ENCODE measurements at places on chromosomes 13 and 19.
A peak's percentile ranks its signal among the peaks of the same experiment; 100 is the strongest.

GRCh38 chr13:77062097-77062496 lies 35.1 kb upstream of the FBXL3 start:
- no peak for DNase-seq

DNA sequence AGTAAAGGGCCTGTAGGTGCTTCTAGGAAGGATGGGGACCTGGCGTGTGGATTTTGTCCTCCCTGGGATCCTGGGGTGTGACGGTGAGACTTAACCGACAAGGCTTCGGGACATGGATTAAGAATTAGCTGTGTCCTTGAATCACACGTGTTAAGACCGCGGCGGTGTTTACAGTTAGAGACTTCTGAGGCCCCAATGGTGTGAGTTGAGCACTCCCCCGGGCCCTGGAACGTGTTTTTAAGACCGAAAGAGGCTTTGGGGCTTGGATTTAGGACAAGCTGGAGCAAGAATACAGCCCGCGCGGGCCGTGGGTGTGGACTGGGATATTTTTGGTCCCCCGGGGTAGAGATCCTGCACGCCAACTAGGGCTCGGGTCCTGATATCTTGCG lies 1.2 kb upstream of the SLC27A1 start:
- DNase-seq: no peak

DNA sequence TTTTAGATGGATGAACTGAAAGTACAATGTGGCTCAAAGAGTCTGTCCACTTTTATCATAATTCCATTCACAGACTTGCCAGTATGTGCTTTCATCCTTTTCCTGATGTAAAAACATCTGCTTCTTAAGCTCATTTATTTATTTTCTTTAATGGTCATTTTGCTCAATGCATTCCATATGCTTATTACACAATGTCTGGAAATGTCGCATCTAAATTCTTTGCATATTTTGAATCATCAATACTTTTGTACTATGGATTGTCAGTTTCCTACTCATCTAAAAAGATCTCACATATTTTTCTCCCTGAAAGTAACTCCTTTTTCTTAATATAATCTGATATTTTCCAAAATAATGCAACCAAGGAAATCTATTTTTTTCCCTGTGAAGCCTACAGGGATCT lies 1315.8 kb downstream of the EFNB2 start:
- no peak for DNase-seq

DNA sequence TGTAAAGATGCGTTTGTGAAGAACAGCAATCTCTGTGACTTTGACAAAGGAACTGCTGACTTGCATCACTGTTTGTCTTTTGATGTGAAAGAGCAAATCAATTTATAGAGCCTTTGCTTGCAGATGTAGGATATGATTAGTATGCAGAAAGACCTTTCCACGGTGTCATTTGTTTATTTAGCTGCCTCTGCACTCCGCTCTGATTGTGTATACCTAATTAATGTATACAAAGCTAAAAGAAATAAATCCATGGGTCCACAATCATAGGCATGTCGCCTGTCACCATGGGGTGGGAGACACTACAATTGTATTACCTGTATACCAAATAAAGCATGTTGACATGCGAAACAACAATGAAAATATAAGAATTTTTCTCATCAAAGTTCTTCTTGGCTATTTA lies 410.7 kb downstream of the MZT1 start:
- DNase-seq: no peak

DNA sequence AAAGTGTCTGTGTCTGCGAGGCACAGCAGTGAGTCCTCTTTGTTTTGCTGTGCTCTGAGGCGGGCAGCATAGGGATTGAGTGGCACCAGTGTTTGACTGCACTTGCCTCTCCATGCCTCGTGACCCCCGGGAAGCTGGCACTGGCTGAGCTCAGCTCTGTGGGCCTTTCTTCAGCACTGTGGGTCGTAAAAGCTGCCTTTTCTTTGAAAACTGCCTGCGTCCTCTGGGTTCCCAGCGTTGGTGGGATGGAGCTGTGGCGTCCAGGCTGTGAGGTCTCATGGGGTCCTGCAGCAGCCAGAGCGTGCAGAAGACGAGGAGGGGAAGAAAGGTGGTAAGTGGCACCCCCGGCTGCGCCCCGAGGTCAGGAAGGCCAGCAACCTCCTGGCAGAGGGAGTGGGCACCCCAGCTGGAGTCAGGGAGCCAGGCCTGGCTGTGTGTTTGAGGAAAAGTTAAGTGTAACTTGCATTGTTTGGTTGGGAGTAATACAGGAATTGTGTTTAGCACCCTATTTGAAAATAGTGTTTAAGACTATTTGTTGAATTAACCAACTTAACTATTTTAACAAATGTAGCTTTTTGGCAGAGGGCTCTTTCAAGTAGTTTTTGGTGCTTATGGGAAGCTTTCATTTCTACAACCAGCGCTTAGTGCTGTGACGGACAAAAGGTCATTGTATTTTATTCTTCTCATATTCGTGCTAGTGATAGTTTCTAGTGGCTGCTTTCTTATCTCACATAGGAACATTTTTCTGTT lies 79.3 kb upstream of the TEX29 start:
- no peak for DNase-seq

GRCh38 chr13:94878602-94879165 lies 166.3 kb upstream of the SOX21 start:
- DNase-seq: no peak

GRCh38 chr13:85806553-85807175 lies 7.4 kb upstream of the SLITRK6 start:
- no peak for DNase-seq

DNA sequence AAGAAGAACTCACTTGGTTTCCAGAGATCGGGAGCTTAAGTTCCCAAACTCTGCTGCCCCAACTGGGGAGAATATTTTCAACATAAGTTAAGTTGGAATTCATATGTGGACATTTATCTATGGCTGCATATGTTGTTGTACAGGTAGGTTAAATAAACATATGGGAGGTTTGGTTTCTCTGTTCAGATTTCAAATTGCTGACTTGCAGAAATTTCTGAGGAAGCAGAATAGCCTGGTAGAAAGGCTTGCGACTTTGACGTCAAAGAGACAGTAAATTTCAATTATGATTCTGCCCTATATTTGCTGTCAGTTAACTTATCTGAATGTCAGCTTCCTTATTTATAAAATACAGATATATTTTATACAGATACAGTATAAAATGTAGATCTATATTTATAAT lies 40.0 kb upstream of the TPP2 start:
- no peak for DNase-seq

GRCh38 chr19:10537668-10538067 lies 6.0 kb upstream of the ATG4D start:
- DNase-seq: no peak

DNA sequence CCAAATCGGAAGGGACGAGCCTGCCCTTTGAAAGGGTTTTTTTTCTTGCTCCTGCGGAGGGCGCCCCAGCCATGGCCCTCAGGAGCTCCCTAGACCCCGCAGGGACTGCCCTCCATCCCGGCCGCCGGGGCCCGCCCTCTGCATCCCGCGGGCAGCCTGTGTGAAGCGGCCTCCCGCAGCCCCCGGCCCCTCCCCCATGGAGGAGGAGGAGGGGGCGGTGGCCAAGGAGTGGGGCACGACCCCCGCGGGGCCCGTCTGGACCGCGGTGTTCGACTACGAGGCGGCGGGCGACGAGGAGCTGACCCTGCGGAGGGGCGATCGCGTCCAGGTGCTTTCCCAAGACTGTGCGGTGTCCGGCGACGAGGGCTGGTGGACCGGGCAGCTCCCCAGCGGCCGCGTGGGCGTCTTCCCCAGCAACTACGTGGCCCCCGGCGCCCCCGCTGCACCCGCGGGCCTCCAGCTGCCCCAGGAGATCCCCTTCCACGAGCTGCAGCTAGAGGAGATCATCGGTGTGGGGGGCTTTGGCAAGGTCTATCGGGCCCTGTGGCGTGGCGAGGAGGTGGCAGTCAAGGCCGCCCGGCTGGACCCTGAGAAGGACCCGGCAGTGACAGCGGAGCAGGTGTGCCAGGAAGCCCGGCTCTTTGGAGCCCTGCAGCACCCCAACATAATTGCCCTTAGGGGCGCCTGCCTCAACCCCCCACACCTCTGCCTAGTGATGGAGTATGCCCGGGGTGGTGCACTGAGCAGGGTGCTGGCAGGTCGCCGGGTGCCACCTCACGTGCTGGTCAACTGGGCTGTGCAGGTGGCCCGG lies 815 bp downstream of the MAP3K10 start:
- DNase-seq: peak; percentile 18

DNA sequence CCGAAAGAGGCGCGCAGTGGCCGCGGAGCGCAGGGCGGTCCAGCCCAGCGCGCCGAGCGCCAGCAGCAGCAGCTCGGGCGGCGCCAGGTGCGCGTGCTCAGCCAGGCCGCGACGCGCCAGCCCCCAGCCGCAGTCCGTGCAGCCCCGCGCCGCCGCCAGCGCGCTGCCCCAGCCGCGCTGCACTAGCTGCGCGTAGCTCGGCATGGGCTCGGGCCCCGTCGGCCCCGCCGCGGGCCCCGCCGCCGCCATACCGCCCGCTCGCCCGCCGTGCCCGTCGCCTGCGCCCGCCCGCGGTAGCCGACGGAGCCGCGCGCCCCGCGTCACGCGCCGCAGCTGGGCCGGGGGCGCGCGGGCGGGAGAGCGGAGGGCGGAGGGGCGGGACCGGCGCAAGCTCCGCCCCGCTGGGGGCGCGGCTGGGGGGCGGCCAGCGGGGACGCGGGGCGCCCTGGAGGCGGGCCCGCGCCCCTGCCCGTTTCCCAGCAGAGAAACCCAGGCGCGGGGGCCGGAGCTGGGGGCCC lies at the start of gene CERS1:
Gene CERS1 (minus strand): TSS at position 335 of the 518 bp plus-strand sequence. CDS start 86 bp downstream, at position 249.
- no peak for DNase-seq

DNA sequence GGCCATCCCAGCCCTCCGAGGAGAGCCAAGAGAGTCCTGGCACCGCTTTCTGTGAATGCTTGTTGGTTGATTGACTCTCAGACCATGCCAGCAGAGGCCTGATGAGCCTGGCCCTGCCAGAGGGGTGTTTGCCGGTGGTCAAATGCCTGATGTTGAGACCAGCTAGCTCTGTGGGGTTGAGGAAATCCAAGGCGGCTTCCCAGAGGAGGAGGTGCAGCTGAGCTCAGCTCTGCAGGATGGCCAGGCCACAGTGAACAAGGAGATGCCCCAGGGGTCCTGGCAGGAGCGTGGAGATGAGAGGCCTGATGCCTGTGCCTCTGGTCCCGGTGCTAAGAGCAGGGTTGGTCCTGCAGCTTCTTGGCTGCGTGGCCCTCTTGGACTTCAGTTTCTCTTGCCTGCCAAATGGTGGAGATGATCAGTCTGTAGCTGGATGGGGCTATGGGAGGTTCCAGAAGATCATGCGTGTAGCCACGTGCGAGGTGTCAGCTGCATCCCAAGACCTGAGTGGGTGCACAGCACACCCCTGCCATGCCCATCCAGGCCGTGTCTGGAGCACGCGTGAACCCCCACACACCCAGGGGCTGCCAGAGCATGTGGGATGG lies 16.8 kb downstream of the NFIC start:
- no peak for DNase-seq

DNA sequence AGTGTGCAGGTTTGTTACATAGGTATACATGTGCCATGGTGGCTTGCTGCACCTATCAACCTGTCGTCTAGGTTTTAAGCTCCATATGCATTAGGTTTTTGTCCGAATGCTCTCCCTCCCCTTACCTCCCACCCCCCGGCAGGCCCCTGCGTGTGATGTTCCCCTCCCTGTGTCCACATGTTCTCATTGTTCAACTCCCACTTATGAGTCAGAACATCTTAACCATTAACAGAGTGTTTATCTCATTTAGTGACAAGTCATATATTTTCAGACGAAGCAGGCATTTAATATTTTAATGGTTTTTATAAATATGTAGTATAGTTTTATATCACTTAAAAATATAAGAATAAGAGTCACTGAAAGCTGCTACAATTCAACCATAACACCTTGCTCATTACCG lies 780.5 kb upstream of the ARGLU1 start:
- no peak for DNase-seq

- no peak for DNase-seq
Measured at GRCh38 chr13:50403311-50403710, 388.1 kb downstream of the KCNRG start.

GRCh38 chr19:43776286-43776685 lies 4.5 kb downstream of the KCNN4 start:
- DNase-seq: peak; percentile 86

DNA sequence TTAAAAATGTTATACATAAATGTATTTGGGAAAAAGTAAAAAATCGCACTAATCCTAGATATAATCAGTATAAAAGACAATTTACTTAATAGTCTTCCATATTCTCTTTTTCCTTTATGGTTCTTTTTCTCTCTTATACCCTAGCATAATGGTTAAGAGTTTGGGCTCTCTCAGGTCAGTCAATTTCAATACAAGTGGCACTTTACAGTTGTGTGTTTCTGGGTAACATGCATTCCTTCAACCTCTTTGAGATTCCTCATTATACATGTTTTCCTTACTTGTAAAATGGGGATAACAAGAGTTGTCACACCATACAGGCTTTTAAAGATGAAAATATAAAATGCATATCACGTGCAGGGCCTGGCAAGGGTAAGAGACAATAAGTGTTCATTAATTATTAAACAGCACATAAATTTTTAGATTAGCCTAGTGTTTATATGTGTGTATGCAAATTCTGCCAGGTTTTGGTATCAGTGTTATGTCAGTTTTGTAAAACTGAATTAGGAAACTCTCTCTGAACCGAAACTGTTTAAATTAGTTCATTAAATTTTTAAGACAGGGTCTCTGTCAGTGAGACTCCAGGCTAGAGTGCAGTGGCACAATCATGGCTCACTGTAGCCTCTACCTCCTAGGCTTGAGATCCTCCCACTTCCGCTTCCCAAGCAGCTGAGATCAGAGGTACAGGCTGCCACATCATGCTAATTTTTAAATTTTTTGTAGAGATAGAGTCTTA lies 49.8 kb downstream of the ELF1 start:
- DNase-seq: no peak

- no peak for DNase-seq
Measured at GRCh38 chr13:45787346-45787745, 64.2 kb downstream of the SIAH3 start.

DNA sequence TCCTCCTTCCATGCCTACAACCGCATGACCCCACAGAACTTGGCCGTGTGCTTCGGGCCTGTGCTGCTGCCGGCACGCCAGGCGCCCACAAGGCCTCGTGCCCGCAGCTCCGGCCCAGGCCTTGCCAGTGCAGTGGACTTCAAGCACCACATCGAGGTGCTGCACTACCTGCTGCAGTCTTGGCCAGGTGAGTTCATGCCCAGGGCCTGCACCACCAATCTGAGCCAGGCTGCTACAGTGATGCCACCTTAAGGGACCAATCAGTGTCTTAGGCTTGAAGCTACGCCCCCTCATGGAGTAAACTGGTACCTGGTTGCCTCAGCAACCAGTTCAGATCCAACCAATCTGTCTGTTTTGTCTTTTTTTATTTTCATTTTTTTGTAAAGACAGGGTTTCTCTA lies 5.2 kb downstream of the SYDE1 start:
- no peak for DNase-seq

All from activated naive CD4-positive, alpha-beta T cell treated with anti-CD3 and anti-CD28 coated beads, Interleukin-2, amount 50 U/mL, for 16 hours (primary cell).